ENCODE measurements at places on chromosomes 7 and 10. TPM values are rescaled to one million over a fixed set of nuclear protein-coding genes. Genes with fewer than 3 reads are reported as not detected.

Gene LRGUK
- 2.6 TPM for total RNA-seq

Gene PTPN20
- not detected for total RNA-seq

Gene MACROH2A2
- total RNA-seq: 143 TPM

Gene NPY4R2
- not detected for total RNA-seq

Gene NKX2-3
- not detected for total RNA-seq

Gene PPP3CB
- 56.4 TPM for total RNA-seq

Gene CYP2E1
- total RNA-seq: 1.4 TPM

GRCh38 chr7:49479441-49479840 lies 294.0 kb upstream of the VWC2 start:
- no peak overlapping the region for H3K27ac ChIP-seq
- H3K36me3 ChIP-seq: peaks cover 1% of the 10 kb centered on the region
- H3K4me3 ChIP-seq: no peak overlapping the region
- no peak for DNase-seq
- H3K4me1 ChIP-seq: peaks cover 18% of the 10 kb centered on the region

DNA sequence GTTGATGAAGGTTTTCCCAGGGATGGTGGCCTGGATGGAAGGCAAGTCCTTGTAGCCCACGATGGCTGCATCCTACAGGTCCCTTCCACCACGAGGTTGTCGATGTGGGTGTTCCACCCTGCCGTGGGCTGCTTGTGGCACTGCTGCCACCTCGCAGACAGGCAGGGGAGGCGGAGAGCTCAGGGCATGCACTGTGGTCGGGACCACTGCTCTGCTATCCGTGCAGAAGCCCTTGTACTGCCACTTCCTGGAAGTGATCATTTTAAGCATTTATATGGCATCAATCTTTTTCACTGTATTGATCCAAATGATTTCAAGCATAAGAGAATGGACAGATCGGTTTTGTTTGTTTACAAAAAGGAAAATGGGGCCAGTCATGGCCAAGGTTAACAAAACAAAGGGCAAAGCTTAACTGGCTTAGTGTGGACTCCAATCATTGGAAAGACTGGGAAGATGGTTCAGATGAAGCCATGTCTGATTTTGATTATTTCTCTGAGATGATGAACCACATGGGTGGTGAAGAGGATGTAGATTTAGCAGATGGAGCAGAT lies 8.2 kb upstream of the CYP17A1 start:
- H3K4me3 ChIP-seq: no peak overlapping the region
- H3K36me3 ChIP-seq: peaks cover 5% of the 10 kb centered on the region
- peaks cover 3% of the 10 kb centered on the region for H3K4me1 ChIP-seq
- H3K27ac ChIP-seq: no peak overlapping the region

DNA sequence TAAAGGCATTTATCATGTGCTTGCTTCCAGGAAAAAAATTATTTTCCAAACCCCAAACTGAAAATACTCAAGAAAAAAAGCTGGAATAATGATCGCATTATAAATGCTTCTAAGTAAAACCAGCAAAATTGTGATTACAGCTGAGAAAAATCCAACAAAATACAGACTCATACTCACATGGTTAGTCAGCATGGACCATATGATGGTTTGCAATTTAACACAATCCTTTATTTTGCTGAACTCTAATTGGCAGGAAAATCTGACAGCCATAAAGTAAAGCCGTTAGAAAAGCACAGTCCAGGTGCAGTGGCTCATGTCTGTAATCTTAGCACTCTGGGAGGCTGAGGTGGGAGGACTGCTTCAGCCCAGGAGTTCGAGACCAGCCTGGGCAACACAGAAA lies 59.6 kb downstream of the BRI3 start:
- peaks cover 5% of the 10 kb centered on the region for H3K4me1 ChIP-seq
- no peak overlapping the region for H3K27ac ChIP-seq
- peaks cover 11% of the 10 kb centered on the region for H3K36me3 ChIP-seq
- H3K27me3 ChIP-seq: no peaks in the 10 kb centered on the region
- H3K4me3 ChIP-seq: no peak overlapping the region

- peaks cover 7% of the 10 kb centered on the region for H3K36me3 ChIP-seq
- H3K27me3 ChIP-seq: no peaks in the 10 kb centered on the region
These were observed 97.0 kb downstream of the CTTNBP2 start for GRCh38 chr7:117776224-117776623.

GRCh38 chr7:144483189-144483588 lies 79.7 kb upstream of the NOBOX start:
- H3K4me3 ChIP-seq: no peak overlapping the region
- H3K27ac ChIP-seq: no peak overlapping the region
- H3K4me1 ChIP-seq: peaks cover 9% of the 10 kb centered on the region
- H3K27me3 ChIP-seq: no peaks in the 10 kb centered on the region
- DNase-seq: no peak
- H3K36me3 ChIP-seq: no peaks in the 10 kb centered on the region

- DNase-seq: no peak
- peak overlapping the region; percentile 42 for H3K27ac ChIP-seq
- H3K4me1 ChIP-seq: peaks cover 9% of the 10 kb centered on the region
- peaks cover 22% of the 10 kb centered on the region for H3K36me3 ChIP-seq
These were observed 85.2 kb downstream of the IGF2BP3 start for GRCh38 chr7:23385140-23385539.

All from progenitor cell of endocrine pancreas (in vitro differentiated cells).